G401 (cell line): ENCODE measurements at places on chromosomes 6 and 20. TPM values are rescaled to one million over a fixed set of nuclear protein-coding genes. Genes with fewer than 3 reads are reported as not detected.
A peak's percentile ranks its signal among the peaks of the same experiment; 100 is the strongest.

Gene SRSF12
- 4.6 and 8.2 TPM in 2 replicates for total RNA-seq

Gene ORC3
- total RNA-seq = 48.6 and 58.7 TPM in 2 replicates

Gene SNAP91
- total RNA-seq = not detected in 2 replicates

DNA sequence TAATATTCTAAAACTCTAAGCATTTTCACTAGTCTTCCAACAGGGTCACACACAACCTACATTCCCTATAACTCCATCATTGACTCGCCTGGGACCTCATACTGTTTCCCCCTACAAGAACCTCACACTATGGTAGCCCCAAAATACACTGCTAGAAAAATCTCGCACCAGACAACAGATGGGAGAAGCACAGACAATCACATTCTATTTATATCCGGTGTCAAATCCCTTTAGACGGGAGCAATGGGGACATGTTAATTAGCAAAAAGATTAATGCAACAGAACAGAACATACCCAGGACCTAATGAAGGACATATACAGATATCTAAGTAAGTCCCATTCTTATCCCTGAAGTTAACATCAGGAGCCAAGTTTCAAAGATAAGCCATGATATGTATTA lies 33.6 kb downstream of the TMX4 start:
- DNase-seq = peak; percentile 12

DNA sequence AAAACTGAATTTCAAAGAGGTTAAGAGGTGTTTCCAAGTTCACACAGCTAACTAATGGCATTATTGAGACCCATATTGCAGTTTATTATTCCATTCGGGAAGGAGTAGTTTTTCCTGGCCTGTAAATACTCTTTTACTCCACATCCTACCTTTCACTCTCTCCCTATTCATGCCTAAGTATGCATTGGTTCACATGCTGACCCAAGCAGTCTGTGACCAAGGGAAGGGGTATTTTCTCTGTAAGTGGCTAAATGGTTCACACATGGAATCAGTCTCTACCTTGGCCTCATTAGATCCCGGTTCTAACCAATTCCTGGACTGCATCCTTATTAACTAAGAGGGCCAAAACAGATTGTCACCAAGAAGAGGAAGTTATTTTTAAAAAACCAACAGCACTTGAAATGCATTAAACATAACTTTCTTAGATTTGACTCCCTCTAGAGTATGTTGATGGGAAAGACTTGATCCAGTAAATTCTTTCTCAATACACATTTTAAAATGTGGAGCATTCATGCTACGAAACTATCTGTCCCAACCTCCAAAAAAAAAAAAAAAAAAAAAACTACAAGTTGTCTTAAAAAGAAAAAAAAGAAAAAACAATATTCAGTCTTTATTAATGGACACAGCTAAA lies 17.8 kb upstream of the RSPO3 start:
- peak; percentile 37 for DNase-seq

- DNase-seq = no peak
These were observed 92.1 kb downstream of the CRYBG1 start for GRCh38 chr6:106452628-106453027.

GRCh38 chr6:138572167-138572875 lies 73.0 kb upstream of the NHSL1 start:
- peak; percentile 86 for DNase-seq
